ENCODE measurements at places on chromosomes 2 and 18.
A peak's percentile ranks its signal among the peaks of the same experiment; 100 is the strongest.

GRCh38 chr2:240126731-240127130 is 9.4 kb downstream of the COPS9 start:
- DNase-seq = no peak

DNA sequence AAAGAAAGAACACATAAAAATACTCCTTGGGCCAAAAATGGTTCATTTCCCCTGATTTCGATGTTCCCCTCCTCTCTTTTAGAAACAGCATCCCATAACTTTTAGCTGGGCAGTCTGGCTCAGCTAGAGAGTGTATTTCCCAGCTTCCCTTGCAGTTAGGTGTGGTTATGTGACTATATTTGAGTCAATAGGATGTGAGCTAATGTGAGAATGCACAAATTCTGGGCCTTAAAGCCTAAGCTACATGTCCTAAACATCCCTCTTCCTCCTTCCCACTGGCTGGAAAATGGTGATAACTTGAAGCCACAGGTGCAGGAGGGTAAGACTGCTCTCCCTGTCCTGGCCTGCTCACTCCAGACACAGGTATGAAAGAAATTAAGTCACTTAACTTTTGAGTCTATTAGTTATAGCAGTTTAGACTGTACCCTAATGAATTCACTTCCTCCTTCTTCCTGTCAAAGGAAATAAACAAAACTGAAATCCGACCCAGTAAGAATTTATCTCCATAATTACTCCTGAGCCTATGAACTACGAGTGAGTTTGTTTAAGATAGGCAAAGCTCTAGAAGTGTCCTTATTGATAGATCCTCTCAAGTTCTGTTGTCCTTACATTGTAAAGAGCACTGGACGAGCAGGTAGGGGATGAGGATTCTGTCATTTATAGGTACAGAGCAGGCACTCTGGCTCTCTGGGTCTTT is 177.6 kb downstream of the MTX2 start:
- DNase-seq = no peak

DNA sequence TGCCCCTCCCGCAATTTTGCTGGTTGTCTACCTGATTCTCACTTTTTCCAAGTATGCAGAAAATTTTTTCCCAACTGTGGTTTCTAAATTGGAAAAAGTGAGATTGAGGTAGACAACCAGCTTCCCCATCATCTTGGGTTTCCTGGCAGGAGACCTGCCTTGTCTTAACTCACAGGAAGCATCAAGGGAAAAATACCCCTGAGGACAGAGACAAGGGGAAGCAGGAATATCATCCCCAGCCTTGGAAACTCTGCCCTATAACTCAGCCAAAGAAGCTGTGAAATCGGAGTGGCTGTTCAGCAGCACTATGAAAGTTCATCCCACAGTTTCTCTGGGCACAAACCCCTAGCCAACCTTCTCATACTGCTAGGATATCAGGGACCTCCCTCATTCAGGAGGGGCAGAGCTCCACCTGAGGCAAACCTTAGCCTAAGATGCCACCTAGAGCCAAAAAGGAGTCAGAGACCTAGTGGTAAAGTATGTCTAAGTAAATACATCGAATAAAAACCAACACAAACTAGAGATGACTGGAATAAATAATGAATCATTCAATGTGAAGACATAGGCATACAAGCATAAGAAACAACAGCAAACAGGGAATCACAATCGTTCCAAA is 68.2 kb downstream of the ZSWIM2 start:
- DNase-seq = peak; percentile 5

GRCh38 chr18:48100651-48101165 is 170.2 kb upstream of the SMAD2 start:
- no peak for DNase-seq

GRCh38 chr18:21117409-21118131 is 6.0 kb upstream of the ROCK1 start:
- DNase-seq = peak; percentile 84

DNA sequence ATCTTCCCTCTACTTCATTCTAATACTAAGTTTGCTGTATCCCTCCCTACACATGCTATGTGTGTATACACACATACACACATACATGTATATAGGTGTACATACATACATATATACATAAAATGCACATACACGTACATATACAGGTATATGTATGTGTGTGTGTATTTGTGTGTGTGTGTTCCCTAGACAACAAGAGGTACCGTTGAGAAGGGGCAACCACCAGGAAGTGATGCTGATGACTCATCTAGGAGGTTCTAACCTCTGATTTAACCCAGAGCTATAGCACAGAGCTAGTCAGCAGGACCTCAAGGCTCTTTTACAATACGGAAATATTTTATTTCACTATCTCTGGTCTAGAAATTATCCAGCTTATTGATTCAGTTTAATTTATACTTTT is 139.2 kb downstream of the LAMA3 start:
- DNase-seq = peak; percentile 65

DNA sequence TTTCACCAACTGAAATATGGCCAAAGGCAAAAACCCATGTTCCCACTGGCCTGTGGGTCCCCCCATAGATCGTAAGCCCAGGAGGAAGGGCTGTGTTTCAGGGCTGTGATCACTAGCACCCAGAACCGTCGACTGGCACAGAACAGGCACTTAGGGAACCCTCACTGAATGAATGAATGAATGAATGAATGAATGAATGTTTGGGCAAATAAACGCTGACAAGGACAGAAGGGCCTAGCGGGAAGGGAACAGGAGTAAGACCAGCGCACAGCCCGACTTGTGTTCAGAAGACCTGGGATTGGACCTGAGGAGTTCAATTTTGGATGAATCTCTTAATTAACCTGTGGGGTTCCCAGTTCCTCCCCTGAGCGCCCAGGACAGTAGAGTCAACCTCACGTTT is 76.2 kb downstream of the TPO start:
- no peak for DNase-seq

DNA sequence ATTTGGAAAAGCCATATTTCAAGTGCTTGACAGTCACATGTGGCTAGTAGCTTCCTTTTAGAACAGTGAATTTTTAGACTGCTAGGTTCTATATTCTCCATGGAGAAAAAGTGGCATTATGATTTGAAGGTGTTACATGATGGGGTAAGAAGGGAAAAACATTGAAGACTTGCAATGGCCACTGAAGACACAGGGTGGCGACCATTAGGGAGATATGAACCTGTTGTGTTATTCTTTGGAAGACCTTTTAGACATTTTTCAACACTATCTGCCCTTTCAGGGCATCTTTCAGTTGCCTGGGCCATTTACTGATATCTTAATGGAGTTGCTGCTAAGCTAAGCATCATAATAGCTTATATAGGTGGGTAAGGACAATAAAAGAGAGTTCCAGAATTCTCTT is 1387.2 kb downstream of the SUCLG1 start:
- DNase-seq = no peak

GRCh38 chr2:37838541-37839167 is 86.4 kb upstream of the RMDN2 start:
- no peak for DNase-seq

- DNase-seq = no peak
These were observed 328.5 kb downstream of the FIGN start for GRCh38 chr2:163407296-163407695.

DNA sequence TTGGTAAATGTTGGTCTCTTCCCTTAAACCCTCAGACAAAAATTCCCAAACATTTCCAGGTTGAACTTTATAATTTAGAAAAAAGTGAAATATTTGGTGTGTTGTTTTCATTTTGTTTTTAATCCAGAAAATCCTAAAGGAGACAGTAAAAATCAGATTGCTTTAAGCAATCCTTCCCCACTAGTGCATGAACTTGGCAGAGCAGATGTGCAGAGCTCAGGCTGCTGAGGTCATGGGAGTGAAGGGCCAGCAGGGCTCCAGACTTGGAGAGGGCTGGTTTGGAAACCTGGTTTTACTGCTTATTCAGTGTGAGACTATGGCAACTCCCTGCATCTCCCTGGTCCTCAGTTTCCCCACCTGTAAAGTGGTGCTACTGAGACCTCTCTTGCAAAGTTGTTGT is 66.7 kb upstream of the TEX51 start:
- no peak for DNase-seq

DNA sequence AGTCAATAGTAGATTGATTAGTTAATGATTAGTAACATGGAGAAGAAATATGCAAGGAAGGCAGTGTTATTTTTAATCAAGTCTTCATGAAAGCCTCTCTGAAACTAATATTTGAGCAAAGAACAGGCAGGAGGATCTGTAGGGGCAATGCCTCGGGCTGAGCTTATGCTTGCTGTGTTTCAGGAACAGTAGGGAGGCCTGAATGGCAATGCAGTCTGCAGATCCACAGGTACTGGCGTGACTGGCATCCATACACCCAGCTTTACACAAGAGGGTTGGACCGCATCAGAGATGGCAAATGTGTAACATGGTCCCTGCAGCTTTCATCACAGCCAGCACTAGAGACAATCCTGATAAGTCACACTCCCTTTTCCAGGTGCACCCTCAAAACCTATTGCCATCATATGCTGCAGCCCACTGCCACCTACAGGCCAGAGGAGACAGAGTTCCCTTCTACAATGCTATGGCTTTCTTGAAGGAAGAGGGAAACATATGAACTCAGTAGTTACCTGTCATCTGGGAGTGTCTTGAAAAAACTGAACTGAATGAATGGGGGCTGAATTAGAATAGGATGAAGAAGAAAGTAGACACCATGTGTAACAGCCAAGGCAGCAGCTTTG is 582.4 kb upstream of the RAB6C start:
- peak; percentile 9 for DNase-seq

- no peak for DNase-seq
These were observed 648.9 kb downstream of the TDRD15 start for GRCh38 chr2:21772624-21773023.

DNA sequence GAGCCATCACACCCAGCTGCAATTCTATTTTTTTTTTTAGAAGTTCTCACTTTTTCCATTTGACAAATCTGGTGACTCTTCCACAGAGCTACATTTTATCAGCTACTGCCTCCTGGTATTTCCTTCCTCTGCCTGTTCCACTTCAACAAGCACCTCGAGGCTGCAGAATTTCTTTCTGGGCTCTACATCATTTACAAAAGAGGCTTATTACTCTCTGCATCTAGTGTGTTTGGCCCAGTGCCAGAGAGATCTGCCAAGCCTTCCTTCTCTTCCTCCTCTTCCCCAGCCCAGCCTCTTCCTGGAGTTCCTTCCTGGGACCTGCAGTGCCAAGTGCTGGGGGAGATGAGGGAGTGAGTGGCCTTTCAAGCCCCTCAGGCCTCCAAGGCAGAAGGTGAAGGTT is 119.6 kb upstream of the ITGA6 start:
- no peak for DNase-seq

DNA sequence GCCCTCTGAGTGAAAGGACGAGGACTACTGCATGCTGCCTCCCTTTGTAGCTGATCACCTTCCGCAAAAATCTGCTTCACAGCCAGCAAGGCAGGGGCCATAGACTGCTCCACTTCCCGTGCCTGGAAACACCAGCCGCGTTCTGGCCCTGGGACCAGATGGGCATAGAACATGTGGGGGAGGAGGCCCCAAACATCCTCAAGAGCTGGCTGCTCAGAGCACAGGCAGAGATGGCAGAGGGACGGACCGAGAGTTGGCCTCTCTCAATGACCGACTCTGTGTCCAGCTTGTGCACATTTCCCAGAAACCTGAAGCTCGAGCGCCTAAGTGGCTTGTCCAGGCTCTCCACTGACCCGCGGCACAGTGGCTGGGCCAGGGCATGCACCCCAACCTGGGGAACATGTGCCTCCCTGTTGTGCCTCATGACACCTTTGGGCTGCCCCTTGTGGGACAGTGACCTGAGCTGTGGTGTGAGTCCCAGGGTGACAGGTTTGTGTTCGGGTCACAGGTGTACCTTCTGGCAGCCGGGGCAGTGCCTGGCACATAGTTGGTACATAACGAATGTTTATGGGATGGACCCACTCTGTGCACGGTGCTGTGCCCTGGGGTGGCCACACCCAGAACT is 9.1 kb downstream of the KCNF1 start:
- DNase-seq = no peak

GRCh38 chr2:145108959-145109710 is 589.2 kb upstream of the ZEB2 start:
- DNase-seq = no peak

- DNase-seq = no peak
These were observed 197.5 kb upstream of the COL3A1 start for GRCh38 chr2:188776634-188777033.

- DNase-seq = peak; percentile 38
These were observed 3.5 kb downstream of the NDUFA10 start for GRCh38 chr2:240021488-240022104.

DNA sequence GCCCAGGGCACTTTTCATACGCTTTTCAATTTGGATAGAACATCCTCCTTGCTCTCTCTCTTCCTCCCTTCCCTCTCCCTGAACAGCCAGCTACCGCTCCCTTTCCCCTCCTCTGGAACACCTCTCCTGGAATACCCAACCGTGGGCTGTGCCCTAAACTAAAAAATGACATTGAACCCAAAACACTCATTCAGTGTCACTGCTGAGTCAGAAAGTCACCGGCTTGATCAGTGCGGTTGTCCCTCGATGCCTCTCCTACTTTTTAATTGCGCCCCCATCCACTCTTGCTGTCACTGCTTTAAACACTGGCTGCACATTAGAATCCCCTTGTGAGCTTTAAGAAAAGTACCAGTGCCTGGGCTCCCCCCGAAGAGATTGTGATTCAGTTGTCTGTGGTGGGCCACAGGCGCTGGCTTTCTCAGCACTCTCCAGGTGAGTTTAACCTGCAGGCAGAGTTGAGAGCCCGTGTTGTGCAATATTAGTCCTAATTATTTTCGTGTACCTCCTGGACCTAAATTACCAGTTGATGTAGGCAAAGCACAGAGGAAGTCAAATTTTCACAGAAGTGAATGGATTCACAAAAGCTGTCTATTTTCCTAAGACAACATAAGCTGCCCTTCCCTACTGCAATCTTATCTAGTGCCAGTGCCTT is 302.0 kb downstream of the PRKCE start:
- DNase-seq = no peak

GRCh38 chr2:2112416-2113105 is 218.5 kb downstream of the MYT1L start:
- no peak for DNase-seq

GRCh38 chr2:16066261-16067036 is 126.1 kb downstream of the MYCN start:
- DNase-seq = no peak
